ENCODE measurements at places on chromosomes 11 and 22.

DNA sequence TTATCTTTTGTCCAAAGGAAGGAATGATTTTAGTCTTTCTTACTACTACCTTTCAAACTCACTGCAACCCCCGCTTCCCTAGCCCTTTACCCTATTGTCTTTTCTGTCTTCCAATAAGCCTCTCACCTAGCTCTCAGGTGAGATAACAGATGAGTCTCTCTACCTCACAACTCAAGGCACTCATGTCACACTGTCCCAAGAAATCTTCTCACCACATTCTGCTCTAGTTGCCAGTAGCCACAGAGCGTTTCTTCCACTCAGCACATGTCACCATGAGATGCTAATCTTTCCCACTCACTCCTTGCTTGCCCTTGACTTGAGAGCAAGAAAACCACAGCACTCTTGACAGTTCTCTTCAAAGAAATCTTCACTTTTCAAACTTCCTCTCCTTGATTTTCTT is 32.7 kb upstream of the TMEM41B start:
- DNase-seq = no peak

- DNase-seq = peak; percentile 74
Measured at GRCh38 chr11:34890812-34891211, 25.4 kb downstream of the APIP start.

- peak; percentile 85 for DNase-seq
Measured at GRCh38 chr22:31650391-31650790, 11.6 kb downstream of the PISD start.

- no peak for DNase-seq
Measured at GRCh38 chr11:130448039-130448415, 418 bp upstream of the ADAMTS15 start.

DNA sequence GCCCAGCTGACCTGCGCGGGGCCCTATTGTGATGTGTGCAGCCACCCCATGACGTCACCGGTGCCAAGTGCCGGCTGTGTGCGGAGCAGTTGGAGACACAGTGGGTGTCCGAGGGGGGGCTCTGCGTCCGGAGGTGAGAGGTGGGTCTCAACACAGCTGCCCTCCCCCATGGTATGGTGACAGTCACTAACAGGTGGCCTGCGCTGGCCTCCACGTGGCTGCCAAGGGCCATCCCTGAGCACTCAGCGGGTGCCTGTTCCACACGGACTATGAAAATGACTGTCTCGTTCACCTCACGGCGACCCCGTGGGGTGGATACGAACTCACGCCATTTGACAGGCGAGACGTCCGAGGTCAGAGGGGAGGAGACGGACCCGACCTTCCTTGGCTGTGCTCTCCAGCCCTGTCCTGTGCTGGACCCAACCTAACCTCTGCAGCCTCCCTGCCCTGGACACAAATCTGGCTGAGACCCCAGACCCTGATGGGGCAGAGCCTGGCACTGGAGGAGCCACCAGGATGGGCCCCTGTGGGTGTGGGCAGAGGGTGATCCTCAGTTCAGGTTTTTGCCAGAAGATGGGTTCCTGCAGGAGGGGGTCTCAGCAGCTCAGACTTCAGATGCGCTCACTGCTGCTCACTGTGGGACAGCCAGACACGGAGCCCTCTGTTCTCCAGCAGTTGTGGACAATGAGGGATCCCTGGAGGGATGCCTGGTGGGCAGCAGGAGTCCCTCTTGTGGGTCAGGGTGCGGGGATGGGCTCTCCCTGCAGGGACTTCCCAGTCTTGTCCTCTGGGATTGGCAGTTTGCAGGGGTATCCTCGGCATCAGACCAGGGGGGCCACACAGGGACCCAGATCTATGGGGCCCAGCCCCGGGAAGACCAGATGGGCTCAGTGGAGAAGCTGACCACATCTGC is 6.3 kb downstream of the HRAS start:
- DNase-seq = no peak

- DNase-seq = no peak
Measured at GRCh38 chr11:72216638-72217037, at the start of gene FOLR2. FOLR2 (plus strand) TSS chr11:72216794; CDS start chr11:72218585, 1,791 bp downstream.

DNA sequence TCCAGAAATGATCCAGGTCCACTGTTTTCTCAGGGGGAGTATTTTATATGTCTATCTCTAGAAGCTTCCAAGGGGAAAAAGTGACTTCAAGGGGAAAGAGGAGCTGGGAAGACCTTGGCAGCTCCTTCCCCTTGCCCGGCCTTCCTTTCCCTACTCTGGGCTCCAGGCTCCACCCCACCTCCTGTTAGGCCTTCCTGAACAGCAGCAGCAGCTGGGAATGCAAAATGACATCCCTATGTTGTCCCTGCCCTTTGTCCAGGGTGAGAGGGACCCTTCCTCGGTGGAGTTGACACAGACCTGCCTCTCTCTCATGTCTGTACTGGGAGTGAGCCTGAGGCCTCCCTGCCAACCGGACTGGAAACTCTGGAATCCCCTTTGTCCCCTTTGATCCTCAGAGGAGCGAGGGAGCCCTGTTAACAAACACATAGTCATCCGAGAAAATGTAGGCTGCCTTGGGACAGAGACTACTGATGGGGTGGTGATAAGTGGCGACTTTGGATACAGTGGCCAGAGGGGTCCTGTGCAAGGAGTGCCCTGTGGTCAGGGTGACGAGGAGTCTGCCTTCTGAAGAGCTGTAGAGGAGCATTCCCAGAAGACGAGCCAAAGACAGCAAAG is 9.0 kb upstream of the MALAT1 start:
- peak; percentile 71 for DNase-seq

DNA sequence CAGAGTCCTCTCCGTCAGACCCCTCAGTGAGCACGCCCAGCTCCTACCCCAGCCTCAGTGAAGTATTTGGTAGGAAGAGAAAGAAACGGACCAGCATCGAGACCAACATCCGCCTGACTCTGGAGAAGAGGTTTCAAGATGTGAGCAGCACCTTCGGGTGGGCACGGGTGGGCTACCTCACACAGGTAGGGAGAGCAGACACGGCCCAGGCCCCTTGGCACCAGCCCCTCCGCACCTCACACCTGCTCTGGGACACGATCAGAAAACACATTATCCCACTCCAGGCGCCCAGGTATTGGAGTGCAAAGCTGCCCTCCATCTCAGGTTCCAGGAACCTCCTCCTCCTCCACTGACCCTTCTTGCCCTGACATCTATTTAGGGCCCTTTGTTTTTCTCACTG is 17.6 kb upstream of the TLCD5 start:
- DNase-seq = no peak

GRCh38 chr11:67409781-67410368 is 5.6 kb upstream of the CARNS1 start:
- DNase-seq = no peak

DNA sequence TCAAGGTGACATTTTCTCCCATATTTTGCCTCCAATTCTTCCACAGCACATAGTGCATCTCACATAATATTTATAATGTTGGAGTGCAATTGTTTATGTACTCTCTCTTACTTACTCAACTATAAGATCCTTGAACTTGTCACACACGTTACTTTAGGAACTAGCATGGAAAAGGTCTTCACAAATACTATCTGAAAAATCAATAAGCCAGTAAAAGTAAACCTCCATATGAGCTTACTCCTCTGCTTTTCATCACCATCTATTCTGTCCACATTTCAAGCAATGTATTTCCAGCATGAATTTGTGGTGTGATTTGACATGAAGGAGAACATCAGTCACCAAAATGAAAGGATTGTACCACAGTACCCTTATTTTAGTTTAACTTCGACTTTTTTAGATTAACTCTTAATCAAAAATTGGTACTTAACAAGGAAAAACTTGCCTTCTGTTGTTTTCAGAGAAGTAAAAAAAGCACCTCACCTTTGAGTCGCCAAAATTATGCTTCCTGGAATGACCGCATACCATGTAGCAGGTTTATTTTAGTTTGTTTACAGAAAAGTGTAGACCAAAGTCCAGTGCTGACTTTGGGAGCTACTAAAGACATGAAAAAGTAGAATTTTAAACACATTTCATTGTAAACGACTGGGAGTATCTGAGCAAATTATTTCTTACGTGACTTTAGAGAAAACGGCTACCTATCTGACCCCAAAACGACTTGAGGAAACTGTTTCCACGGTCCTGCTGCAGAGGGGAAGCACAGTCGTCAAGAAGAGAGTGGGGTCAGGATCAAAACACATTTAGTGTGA is at the start of gene SLC22A9:
Gene SLC22A9 (plus strand): TSS at position 621 of the 806 bp plus-strand sequence. CDS start 272 bp downstream, outside the sequence.
- DNase-seq = no peak
